ENCODE measurements at places on chromosomes 12 and 14.

DNA sequence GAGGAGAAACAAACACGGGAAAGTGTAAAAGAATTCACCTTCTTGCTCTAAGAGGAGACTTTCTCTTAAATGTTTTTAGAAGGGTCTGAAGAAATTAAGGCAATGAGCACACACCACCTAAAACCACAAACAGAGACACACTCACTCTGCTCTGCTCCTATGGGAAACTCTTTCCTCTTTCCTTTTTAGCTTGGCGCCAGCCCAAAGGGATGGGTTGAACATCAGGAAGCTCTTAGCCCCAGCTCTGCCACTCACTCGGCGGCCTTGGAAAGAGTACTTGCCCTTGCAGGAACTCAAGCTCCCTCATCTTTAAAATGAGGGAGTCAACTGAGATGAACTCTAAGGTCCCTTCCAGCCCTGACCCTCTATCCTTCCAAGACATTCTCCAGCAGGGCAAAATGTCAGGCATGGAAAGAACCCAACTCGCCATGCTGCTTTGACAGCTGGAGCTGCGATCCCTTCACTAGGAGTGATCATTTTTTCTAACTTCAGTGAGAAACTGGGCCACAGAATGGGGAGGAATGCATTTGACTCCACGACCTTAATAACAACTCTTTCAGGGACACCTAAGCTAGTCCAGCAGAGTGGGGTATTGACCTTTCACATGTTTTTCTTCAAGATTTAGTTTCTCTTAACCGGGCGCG lies 980 bp upstream of the RNASE8 start:
- no peak for DNase-seq

- no peak for DNase-seq
Measured at GRCh38 chr12:1890810-1891209, 27.6 kb downstream of the CACNA2D4 start.

- no peak for DNase-seq
Measured at GRCh38 chr12:76240281-76240680, 107.9 kb downstream of the BBS10 start.

- no peak for DNase-seq
Measured at GRCh38 chr14:21090194-21090939, 8.1 kb downstream of the ZNF219 start.

- no peak for DNase-seq
Measured at GRCh38 chr14:55780156-55780946, 200.3 kb downstream of the KTN1 start.

DNA sequence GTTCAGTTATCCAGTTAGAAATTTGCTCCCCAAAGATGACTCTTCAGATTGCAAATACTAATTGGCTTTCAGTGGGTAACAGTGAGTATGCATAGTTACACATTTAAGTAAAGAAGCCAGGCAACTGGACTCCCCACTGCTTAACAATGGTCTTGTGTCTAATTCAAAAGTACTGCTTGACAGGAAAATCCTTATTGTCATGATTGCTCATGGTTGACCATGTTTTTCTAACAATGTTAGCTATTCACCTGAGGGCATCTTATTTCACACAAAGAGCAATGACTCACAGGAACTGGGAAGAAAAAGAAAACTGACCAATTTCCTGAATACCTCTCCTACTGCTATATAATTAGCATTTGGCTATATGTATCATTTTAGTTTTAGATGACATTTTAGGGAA lies 33.7 kb upstream of the ALG10B start:
- peak; percentile 21 for DNase-seq

DNA sequence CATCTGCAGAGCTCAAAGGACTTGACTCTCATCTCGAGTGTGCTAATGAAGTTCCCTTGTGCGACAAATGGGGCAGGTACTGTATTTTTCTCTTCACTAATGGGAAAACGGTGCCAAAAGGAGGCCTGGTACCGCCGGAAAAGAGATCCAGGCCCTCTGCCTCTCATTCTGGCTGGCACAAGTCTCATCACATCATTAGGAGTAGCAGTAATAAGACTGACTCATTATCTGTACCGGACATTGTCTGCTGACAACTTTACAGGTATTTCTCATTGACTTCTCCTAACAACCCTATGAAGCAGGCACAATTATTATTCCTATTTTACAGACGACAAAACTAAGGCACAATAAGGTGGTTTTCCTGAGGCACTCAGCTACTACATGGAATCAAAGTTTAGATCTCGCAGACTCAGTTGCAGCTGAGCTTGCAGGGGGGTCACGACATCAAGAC lies 668 bp downstream of the APPL2 start:
- no peak for DNase-seq

- DNase-seq = no peak
Measured at GRCh38 chr14:94362614-94363133, 25.7 kb downstream of the SERPINA1 start.

DNA sequence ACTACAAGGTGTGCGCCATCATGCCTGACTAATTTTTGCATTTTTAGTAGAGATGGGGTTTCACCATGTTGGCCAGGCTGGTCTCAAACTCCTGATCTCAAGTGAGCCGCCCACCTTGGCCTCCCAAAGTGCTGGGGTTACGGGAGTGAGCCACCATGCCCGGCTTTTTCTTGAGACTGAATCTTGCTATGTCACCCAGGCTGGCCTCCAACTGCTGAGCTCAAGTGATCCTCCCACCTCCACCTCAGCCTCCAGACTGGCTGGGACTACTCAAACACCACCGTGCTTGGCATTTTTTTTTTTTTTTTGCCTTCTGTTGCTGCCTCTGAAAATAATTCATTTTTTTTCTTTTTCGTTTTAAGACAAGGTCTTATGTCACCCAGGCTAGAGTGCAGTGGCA lies 8.2 kb upstream of the ESPL1 start:
- no peak for DNase-seq

DNA sequence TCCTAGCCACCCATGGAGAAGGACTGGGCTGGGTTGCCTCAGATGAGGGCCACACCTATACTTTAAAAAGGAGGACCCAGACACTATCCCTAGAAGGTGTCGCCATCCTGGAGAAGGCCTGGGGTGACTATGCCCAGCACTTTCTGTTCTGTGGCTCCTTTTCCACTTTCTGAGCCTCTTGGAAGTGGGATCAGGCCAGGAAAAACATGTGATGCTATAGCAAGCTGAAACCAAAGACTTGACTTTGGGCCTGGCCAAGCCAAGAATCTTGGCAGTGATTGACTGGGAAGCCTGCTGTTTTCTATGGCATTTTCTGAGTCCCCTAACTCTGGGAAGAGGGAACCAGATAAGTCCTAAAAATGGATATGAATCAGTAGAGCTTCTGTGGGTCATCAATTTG lies 332.3 kb downstream of the ZFP36L1 start:
- DNase-seq = no peak

GRCh38 chr12:39722504-39722903 lies 102.9 kb upstream of the ABCD2 start:
- DNase-seq = no peak

GRCh38 chr12:9848899-9849298 lies 20.3 kb downstream of the CLEC2B start:
- no peak for DNase-seq

DNA sequence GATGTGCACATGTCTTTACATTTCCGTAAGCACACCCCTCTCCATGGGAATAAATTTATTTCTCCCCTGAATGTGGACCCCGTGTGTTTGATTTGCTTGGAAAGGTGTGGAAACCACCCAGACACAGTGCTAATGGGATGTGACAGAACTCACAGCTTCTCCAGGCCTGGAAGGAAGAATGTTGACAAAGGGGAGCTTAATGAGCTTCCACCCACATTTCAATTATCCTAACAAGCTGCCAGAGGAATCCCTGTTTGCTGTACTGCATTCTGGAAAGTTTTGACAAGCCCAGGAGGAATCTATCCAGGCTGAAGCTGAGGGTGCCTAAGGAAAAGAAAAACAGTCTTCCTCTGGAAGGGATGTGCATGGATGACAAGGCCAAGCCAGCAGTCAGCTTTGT lies 51.2 kb upstream of the CCDC60 start:
- DNase-seq = no peak

DNA sequence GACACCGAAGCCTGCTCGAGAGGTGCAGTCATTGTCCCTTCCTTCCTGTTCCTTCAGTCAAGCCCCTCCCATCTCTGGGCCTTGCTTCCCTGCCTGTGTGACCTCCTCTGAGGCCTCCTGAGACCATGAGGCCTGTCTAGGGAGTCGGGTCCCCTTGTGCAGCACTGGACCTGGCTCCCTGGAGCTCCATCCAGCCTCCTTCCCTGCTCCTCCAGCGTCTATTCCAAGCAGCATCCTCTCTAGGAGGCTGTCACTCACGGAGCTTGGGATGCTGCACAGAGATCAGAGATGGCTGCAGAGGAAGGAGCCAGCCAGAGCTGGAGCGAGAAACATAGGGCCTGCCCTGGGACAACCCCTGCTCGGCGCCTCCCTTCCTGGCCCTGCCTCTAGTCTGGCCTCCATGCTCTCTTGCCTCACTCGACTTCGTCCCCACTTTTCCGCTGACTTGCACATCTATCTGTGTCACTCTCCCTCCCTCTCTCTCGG lies 142.7 kb downstream of the BCL11B start:
- DNase-seq = no peak

DNA sequence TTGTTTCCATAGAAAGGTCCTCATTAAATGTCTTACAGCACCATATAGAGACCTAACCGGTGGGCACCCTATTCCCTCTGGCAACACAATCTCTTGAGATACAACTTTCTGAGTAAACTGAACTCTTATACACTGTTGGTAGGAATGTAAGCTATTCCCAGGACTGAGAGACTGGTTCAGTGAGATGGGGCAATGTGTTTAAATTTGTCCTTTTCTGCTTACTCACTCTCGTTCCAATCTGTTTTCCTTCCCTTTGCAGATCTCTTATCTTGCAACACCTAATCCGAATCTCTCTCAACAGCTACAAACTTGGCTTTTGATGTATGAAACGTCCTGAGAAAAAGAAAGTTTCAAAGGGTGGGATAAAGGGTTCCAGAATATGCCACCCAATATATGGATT lies 26.1 kb upstream of the ETV6 start:
- DNase-seq = no peak

DNA sequence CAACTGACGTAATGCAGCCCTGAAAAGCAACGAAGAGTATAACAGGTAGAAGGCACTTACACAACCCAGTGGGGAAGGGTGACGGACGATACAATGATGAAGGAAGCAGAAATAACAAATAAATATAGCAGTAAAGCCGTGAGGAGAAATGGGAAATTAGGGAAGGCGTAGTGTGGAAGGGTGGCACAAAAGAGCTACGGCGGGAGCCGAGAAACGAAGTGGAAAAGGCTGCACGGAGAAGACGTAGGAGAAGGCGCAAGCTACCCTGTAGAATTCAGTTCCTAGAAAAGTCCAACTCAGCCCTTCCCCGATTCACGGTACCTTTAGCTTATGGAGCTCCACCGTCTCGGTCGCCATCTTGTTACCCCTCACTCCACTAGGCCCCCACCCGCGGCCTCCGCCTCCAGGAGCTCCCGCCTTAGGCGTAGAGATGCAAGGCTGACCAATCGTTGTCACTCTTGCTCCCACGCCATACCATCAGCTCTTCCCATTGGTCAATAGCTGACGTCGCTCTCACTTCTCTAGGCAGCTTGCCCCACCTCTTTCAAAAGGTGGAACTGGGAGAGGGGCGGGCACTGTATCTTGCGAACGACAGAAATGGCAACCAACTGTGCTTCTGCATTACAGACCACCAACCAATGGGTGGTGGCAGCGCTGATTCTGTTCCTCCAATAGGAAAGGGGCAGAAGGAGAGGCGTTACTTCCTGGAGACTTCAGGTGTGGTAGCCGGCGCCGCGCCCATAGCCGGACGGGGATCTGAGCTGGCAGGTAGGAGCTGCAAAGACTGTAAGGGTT lies at the start of the genes ORMDL2 and SARNP:
ORMDL2 (plus strand) TSS at position 697 of the 795 bp plus-strand sequence. CDS start 959 bp downstream, outside the sequence.
SARNP (minus strand) TSS at position 380 of the 795 bp plus-strand sequence; CDS start at position 357, 23 bp downstream.
- DNase-seq = peak; percentile 100

- no peak for DNase-seq
Measured at GRCh38 chr12:45242180-45242579, 26.3 kb downstream of the ANO6 start.

GRCh38 chr12:41606468-41607445 lies 418.6 kb downstream of the PDZRN4 start:
- no peak for DNase-seq

DNA sequence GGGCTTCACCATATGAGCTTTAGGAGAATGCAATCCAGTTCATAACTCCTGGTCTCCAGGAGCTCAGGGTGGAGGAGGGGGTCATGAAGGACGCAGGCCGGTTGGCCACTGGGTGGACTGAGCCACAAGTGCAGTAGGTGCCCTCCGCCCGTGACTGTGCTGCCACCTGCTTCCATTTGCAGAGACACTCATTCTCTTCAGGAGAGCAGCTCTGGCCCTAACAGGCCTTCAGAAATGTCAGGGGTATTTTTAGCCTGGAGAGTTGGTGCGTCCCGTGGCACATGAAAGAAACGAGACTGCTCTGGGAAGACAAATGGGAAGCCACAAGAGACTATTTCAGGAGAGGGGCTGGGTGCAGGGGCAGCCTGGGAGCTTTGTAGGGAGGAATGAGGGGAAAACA lies 74.6 kb upstream of the MYL2 start:
- DNase-seq = no peak

DNA sequence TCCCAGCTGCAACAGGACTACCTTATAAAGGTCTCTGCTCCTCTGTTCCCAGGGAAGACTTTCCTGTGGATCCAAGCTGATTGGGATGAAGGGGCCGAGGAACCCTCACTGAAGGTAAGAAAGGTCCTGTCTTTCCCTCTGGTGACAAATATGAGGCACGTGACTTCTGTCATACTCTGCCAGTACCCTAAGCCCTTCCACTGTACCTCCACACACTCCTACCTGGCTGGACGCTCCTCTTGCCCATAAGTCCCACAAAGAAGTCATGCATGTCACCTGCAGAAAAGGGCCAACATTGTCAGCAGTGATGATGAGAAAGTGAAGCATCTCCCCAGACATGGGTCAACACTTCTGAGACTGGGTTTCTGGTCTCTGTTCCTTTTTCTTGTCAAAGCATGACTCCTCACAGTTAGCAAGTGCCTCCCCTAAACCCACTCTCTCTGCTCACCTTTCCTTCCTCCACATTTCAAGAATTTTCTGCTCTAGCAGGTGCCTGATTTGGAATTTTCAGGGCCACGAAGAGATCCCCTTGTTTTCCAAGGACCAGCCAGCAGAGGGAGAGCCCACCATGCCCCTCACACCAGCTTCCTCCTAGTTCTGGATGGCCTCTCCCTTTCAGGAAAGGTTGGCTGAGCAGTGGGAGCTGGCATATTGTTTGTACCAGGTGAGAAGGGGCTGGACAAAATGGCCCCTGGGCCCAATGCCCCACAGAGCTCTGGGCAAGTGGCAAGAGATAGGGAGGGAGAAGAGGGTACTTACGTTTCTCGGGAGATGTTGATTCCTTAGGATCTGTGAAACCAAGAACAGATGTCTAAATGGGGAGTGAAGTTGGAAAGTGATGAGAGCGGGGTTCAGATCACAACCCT lies 3.5 kb downstream of the TAC3 start:
- no peak for DNase-seq

DNA sequence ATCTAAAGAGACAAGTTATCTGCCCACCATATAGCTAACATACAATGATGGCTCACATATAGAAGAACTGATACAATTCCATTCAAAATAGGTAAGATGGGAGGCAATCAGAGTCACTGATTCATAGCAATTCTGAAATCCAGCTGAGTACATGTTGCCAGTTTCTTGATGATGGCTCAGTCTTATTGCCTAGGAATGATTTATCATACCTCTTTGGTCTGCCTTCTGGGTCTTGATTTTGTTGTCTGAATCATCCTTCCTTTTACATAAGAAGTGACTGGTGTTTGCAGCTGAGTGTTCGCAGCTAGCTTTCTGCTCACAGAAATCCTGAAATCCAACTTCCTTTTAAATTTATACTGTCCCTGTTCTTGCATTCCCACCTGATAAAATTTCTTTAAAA lies 463.2 kb upstream of the MGAT4C start:
- DNase-seq = no peak

Measured in foreskin melanocyte (primary cell).